Stimulated activated CD4-positive, alpha-beta T cell treated with anti-CD3 and anti-CD28 coated beads, TNF-alpha, amount 100 ng/mL, for 4 hours (primary cell): ENCODE measurements at places on chromosomes 3 and 15.

DNA sequence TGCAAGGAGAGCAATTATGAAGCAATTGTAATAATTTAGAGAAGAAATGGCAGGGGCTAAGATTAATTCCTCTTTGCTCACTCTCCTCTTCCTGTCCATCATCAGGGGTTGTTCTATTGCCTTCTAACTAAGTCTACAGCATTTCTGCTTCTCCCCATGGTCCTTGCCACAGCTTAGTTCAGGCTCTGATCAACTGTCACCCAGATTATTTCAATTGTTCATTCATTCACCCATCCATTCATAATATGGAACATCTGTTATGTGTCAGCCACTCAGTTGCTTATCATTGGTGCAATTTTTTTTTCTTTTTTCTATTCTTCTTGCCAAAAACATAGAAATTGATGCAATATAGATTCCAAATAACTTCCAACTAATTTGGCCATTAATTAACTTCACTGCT is 93.2 kb downstream of the CD47 start:
- no peak for DNase-seq

DNA sequence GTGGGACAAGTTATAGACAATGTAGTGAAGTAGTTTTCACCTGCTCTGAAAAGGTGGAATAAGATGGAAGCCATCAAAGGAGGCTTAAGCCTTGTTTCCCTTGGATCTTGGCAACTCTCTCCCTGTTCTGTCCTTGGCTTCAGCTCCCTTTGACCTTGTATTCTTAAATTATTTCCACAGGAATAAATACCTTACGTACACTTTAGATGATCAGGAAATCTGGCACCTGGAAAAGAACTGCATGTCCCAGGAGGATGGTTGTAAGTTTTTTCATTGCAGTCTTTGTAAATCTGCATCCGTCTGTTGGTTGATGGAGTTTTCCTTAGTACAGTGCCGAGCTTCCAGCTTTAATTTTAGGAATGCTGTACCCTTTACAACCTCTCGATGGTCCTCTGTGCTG is 11.8 kb downstream of the ST6GAL1 start:
- DNase-seq, result no peak

DNA sequence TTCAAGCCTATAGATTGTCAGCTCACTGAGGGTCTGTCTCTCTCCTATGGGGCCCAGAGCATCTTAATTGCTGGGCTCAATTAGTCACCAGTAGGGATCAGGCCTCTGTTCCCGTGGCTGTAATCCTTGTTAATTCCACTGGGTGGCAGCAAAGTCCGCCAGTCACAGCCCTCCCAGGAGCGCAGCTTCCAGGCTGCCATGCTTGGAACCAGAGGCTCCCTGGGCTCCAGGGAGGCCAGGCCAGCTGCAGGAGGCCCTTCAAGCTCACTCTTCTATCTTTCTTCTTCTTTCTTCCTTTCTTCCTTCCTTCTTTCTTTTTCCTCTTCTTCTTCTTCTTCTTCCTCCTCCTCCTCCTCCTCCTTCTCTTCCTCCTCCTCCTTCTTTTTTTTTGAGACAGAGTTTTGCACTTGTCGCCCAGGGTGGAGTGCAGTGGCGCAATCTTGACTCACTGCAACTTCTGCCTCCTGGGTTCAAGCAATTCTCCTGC is 14.4 kb downstream of the RNU5B-1 start:
- peak; percentile 59 for DNase-seq

GRCh38 chr3:185067173-185067572 is 85.7 kb downstream of the C3orf70 start:
- no peak for DNase-seq

- no peak for DNase-seq
Observed at GRCh38 chr3:195895078-195895860, 13.1 kb downstream of the TNK2 start.

DNA sequence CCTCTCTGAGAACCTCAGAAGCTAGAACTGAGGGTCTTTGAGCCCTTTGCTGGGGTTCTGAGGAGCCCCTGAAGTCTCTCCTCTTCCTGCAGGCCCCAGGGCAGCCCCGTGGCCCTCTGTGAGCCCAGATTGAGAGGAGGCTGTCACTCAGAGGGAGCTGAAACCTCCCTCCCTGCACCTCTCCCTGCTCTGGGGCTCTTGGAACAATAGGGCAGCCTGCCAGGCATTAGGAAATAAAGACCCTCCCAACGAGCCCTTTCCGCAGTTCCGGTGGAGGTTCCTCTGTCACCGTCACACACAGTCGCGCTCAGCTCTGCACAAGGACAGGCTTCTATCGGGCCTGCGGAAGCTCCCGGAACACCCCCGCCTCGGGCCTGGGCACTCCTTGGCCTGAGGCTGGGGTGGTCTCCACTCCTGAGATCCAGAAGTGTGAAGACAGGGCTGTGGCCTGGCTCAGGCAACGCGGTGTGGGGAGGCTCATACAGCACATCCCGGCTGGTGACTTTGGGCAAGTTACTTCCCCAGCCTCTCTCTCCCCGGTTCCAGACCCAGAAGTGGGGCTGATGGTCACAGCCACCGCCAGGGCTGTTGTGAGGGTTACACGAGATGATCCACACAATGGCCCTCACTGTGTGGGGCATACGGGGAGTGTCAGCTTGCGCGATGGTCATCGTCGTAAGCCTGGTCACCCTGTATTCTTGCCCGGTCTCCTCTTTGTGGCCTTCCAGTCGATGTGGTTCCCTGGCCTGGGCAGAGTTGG is 17.7 kb downstream of the MELTF start:
- DNase-seq, result no peak

GRCh38 chr3:129016720-129017483 is 15.8 kb downstream of the EFCC1 start:
- no peak for DNase-seq

- no peak for DNase-seq
Observed at GRCh38 chr15:44670087-44670950, 6.9 kb upstream of the SPG11 start.

- DNase-seq, result no peak
Observed at GRCh38 chr3:171620825-171621434, 160.7 kb upstream of the TNIK start.

- no peak for DNase-seq
Observed at GRCh38 chr3:5079761-5080160, 42.3 kb upstream of the ARL8B start.

- no peak for DNase-seq
Observed at GRCh38 chr15:101059381-101060341, 140.5 kb downstream of the LRRK1 start.

DNA sequence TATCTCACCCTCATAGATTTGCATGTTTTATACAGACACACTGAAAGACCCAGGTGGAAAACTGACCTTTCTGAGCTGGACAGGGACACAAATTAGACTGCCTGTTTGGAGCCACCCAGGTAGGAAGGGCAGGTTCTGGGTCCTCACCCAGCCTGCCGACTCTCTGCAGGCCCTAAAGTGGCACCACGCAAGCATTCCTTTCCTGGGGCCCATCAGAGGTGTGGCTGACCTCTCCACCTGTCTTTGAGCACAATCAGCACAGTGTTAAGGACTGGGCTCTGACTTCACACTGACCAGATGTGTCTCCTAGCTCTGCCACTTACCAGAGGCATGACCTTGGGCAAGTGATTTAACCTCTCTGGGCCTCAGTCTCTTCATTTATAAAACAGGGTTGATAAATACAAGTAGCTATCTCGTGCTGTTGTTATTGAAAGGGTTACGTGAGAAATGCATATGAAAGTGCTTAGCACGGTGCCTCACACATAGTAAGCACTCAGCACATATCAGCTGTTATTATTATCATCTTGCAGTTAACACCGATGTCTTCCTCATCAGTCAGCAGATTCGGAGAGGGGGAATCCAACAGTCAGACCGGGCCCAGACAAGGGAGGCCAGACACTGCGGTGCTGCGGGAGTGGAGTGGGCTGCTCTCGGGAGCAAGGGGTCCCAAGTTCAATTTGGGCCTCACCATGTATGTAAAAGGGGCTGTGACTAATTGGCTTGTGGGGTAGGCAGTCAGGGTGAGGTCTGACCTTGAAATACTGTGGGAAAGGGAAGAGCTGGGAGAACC is 2.0 kb upstream of the TBC1D2B start:
- DNase-seq, result no peak

- DNase-seq, result no peak
Observed at GRCh38 chr3:149215515-149215914, 6.1 kb downstream of the CP start.

GRCh38 chr3:171054231-171054630 is 27.7 kb upstream of the SLC2A2 start:
- no peak for DNase-seq

DNA sequence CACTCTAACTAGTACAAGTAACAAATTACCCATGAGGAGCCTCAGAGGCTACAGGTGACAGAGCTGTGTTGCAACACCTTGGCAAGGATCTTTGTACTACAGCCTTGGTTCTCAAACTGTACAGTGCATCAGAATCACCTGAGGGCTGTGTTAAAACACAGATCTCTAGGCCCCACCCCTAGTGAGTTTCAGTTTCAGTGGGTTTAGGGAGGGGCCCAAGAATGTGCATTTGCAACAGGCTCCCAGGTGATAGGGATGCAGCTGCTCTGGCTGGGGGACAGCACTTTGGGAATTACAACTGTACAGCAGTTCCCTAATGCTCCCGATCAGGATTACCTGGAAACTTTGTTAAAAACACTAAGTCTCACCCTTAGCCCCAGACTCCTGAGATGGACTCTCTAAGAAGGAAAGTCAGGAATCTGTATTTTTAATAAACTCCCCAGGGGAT is 66.1 kb upstream of the NR2F2 start:
- DNase-seq, result no peak

DNA sequence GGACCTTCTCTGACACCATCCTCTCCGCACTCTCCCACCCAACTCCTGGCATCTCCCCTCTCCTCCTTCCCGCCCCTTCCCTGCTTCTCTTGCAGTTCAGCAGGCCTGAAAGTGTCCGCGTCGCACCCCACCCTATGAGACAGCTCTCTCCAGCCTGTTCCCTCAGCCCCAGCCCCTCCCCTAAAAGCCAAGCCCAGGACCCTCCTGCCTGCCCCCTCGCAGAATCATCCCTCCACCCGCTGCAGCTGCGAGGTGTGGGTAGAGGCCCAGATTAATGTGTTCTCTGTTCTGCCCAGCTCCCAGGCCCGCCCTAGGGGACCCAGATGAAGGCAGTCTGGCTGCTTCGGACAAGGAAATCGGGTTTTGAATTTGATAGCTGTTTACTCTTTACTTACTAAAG is 410 bp downstream of the PRR23E start:
- DNase-seq, result no peak

DNA sequence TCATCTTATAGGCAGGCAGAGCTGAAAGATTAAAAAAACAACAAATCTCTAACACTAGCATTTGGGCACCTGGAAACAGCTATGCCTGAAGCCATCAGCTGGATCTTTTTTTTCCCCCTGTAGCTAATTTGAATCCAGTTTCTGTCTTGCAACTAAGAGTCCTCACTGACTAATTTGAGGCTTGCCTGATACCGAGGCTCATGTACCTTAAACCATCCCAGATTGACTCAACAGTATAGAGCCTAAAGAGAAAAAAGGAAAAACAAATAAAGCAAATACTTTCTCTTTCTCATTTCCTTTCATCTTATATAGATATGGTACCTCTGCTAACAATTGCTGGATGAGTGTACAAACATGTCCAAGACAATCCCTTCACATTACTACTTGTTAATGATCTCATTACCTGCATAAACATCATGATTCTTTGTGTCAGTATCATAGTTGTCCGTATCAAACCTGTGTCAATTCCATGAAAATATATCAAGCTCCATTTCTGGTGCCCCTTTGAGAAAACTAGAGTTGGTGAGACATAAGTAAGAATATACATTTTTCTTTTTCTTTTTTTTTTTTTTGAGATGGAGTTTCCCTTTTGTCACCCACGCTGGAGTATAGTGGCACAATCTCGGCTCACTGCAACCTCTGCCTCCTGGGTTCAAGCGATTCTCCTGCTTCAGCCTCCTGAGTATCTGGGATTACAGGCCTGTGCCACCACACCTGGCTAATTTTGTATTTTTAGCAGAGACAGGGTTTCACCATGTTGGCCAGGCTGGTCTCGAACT is 43.1 kb downstream of the BHLHE40 start:
- no peak for DNase-seq

DNA sequence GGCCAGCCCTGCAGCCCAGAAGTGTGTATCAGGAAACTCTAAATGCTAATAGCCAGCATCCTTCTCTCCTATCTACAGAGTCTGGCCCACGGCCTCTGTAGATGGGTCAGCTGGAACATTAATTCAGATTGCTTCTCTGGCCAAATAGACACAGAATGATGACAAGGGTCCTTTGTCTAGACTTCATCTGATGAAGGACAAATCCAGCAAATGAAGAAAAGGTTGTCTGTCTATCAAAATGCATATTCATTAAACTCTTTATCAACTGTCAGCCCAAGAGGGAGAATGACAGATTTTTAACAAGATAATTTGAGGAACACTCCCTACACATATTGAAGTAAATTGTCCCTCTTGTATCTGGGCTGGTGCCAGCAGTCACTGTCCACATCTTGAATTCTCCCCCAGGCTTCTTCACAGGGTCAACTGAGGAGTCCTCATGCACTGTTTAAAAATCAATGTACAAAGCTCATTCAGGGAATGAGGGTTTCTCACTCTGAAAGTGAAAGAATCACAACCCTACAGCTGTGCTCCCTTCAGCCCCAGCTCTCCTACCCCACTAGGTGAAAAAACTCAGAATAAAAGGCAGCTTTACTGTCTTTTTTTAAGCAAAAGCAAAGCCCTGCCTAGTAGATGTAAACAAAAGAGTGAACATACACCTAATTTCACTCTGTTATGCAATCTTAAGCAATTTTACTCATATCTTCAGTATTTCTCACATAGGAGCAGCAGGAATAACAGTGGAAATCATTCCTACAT is 507.7 kb downstream of the IGSF11 start:
- no peak for DNase-seq

DNA sequence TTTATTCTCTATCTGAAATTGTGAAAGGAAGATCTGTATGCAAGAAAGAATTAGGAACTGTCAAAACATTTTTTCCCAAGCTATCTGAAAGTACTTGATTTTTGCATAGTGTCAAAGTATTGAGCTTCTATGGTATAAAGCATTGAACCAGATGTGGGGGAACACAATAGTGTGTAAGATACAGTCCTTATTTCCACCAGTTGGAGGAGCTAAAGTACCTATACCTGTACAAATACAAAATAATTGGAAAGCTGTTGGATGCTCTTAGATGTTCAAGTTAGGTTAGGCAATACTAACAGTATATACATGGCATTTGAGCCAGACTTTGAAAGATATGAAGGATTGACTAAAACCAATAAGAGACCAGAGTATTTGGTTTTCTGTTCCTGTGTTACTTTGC is 148.4 kb downstream of the B3GALNT1 start:
- DNase-seq, result no peak

- no peak for DNase-seq
Observed at GRCh38 chr15:67038736-67039135, 26.7 kb upstream of the SMAD3 start.

GRCh38 chr15:94855409-94856266 is 624.3 kb downstream of the MCTP2 start:
- no peak for DNase-seq

- no peak for DNase-seq
Observed at GRCh38 chr15:47390208-47390765, 327.0 kb upstream of the SEMA6D start.

- no peak for DNase-seq
Observed at GRCh38 chr3:22759636-22760310, 443.4 kb upstream of the UBE2E2 start.
